ENCODE measurements at places on chromosomes 4 and X. TPM values are rescaled to one million over a fixed set of nuclear protein-coding genes. Genes with fewer than 3 reads are reported as not detected.

The NSUN7 gene
- 0.95 TPM for total RNA-seq

The HERC5 gene
- 1.6 TPM for total RNA-seq

The SEPTIN6 gene
- total RNA-seq, result 10.1 TPM

The GAK gene
- 29.3 TPM for total RNA-seq
